ENCODE measurements at places on chromosomes 1 and 21. TPM values are rescaled to one million over a fixed set of nuclear protein-coding genes. Genes with fewer than 3 reads are reported as not detected.

LEMD1 gene
- not detected for polyA plus RNA-seq

LCA5L gene
- polyA plus RNA-seq: not detected

SAMD13 gene
- polyA plus RNA-seq: not detected

HJV gene
- polyA plus RNA-seq: not detected

CENPL gene
- polyA plus RNA-seq: 9.4 TPM

OR10Z1 gene
- polyA plus RNA-seq: not detected

MMP23B gene
- polyA plus RNA-seq: 22.3 TPM

CYP4A11 gene
- polyA plus RNA-seq: not detected

CLCNKA gene
- not detected for polyA plus RNA-seq

STUM gene
- polyA plus RNA-seq: not detected

KRTAP12-3 gene
- not detected for polyA plus RNA-seq

SHISAL2A gene
- polyA plus RNA-seq: 12.8 TPM

RAP1GAP gene
- polyA plus RNA-seq: not detected

KIF17 gene
- not detected for polyA plus RNA-seq

FAM177B gene
- polyA plus RNA-seq: not detected

FAM78B gene
- polyA plus RNA-seq: not detected

LIPI gene
- not detected for polyA plus RNA-seq

MRPL55 gene
- polyA plus RNA-seq: 125 TPM

STPG1 gene
- polyA plus RNA-seq: 0.62 TPM

OR2W3 gene
- 0.55 TPM for polyA plus RNA-seq

STIL gene
- 1.1 TPM for polyA plus RNA-seq

NLRP3 gene
- not detected for polyA plus RNA-seq

FCRL5 gene
- 0.10 TPM for polyA plus RNA-seq

SERPINC1 gene
- not detected for polyA plus RNA-seq

AQP10 gene
- polyA plus RNA-seq: not detected

DNAH14 gene
- polyA plus RNA-seq: 0.14 TPM

GPATCH2 gene
- 2.1 TPM for polyA plus RNA-seq

PTPN14 gene
- 0.04 TPM for polyA plus RNA-seq

LCE1F gene
- not detected for polyA plus RNA-seq

BSND gene
- not detected for polyA plus RNA-seq

STXBP3 gene
- 42.6 TPM for polyA plus RNA-seq

WNT3A gene
- polyA plus RNA-seq: not detected

NUP210L gene
- not detected for polyA plus RNA-seq

MINDY1 gene
- 2.1 TPM for polyA plus RNA-seq

AMY1B gene
- polyA plus RNA-seq: not detected

UBL4B gene
- polyA plus RNA-seq: not detected
